Activated CD4-positive, alpha-beta memory T cell treated with anti-CD3 and anti-CD28 coated beads for 36 hours (primary cell): ENCODE measurements at places on chromosomes 2 and 18.
A peak's percentile ranks its signal among the peaks of the same experiment; 100 is the strongest.

GRCh38 chr2:126707941-126708340 is 52.0 kb downstream of the GYPC start:
- H3K4me3 ChIP-seq, result no peak overlapping the region
- H3K27me3 ChIP-seq, result no peaks in the 10 kb centered on the region
- DNase-seq, result no peak
- no peaks in the 10 kb centered on the region for H3K4me1 ChIP-seq

GRCh38 chr18:3367491-3368091 is 82.4 kb upstream of the TGIF1 start:
- no peaks in the 10 kb centered on the region for H3K36me3 ChIP-seq
- peaks cover 6% of the 10 kb centered on the region for H3K27me3 ChIP-seq
- no peak for DNase-seq
- no peaks in the 10 kb centered on the region for H3K4me1 ChIP-seq

DNA sequence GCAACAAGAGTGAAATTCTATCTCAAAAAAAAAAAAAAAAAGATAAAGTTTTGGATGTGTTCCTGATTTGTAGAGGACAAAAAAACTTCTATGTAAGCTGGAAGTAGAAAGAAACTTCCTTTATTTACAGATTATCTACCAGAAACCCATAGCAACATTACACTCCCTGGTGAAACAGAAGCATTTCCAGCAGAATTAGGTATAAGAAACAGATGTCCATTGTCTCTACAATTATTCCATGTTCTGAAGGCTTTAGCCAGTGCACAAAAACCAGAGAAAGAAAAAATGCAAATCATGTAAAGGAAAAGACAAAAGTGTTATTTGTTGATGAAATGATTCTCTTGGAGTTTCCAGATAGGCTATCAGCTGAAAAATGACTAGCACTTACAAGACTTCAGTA is 4.9 kb downstream of the TUBB6 start:
- H3K27ac ChIP-seq, result no peak overlapping the region
- peaks cover 6% of the 10 kb centered on the region for H3K36me3 ChIP-seq
- DNase-seq, result no peak
- H3K27me3 ChIP-seq, result peaks cover 15% of the 10 kb centered on the region
- no peak overlapping the region for H3K4me3 ChIP-seq
- H3K4me1 ChIP-seq, result no peaks in the 10 kb centered on the region

- no peaks in the 10 kb centered on the region for H3K4me1 ChIP-seq
- H3K27me3 ChIP-seq, result no peaks in the 10 kb centered on the region
- H3K4me3 ChIP-seq, result no peak overlapping the region
- DNase-seq, result no peak
- H3K36me3 ChIP-seq, result no peaks in the 10 kb centered on the region
Measured at GRCh38 chr2:216922175-216922780, 62.4 kb upstream of the TNP1 start.

DNA sequence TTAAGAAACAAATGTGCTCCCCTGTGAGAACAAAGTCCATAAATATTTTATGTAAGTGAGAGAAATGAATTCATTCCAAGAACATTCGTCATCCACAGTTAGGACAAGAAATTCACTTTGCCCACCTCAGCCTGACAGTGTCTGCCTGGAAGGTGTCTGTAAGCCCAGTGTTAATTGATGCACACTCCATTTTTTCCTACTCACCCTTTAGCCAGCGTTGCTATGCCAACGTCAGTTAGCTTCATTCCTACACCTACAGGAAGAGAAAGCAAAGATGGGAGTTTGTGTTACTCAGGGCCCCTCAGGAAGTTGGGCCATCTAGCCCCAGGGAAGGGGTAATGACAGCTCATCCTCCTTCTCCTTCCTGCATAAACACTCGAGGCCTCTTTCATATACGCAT is 131.0 kb downstream of the ALPK2 start:
- peaks cover 11% of the 10 kb centered on the region for H3K4me1 ChIP-seq
- H3K27ac ChIP-seq, result no peak overlapping the region

GRCh38 chr2:220215785-220216184 is 588.4 kb downstream of the SLC4A3 start:
- H3K4me3 ChIP-seq, result no peak overlapping the region
- no peaks in the 10 kb centered on the region for H3K4me1 ChIP-seq
- H3K27ac ChIP-seq, result no peak overlapping the region
- H3K27me3 ChIP-seq, result no peaks in the 10 kb centered on the region
- no peaks in the 10 kb centered on the region for H3K36me3 ChIP-seq

DNA sequence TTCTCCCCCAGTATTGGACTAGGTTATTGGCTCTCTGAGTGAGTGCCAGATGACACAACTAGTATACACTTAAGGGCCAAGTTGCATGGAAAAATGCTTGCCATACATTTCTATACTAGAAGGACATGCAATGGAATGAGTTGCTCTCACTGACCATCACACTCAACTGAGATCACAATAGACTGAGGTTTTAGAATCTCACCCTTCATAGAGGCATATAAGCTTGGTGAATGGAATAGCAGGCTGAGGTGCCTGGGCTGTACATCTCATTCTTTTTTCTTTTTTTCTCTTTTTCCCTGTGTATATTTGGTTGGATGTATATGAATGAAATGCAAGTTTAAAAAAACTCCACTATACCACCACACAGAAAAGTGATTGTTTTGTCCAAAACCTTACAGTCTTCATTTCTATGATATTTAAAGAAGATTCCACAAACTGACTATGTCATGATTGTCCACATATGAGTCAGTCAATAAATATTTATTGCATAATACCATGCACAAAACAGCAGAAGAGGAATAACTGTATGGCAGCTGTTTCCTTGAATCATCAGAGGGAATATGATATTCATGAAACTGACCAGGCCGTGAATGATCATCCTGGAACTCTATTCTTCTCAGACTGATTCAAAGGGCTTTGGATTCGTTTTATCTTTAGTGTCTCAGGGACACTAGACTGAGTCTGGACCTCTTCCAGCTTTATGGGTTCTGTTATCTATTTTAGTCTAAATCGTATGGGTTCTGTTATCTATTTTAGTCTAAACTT is 122.6 kb upstream of the STK17B start:
- no peaks in the 10 kb centered on the region for H3K36me3 ChIP-seq
- no peak for DNase-seq

- H3K27ac ChIP-seq, result no peak overlapping the region
- H3K4me3 ChIP-seq, result no peak overlapping the region
- H3K36me3 ChIP-seq, result peaks cover 20% of the 10 kb centered on the region
- DNase-seq, result no peak
- H3K27me3 ChIP-seq, result peaks cover 58% of the 10 kb centered on the region
Measured at GRCh38 chr18:57428221-57429150, 6.7 kb upstream of the ONECUT2 start.

GRCh38 chr18:9137168-9138066 is 836 bp downstream of the ANKRD12 start:
- peak overlapping the region; percentile 84 for H3K4me3 ChIP-seq
- H3K27ac ChIP-seq, result peak overlapping the region; percentile 98
- DNase-seq, result peak; percentile 77
- H3K4me1 ChIP-seq, result peaks cover 58% of the 10 kb centered on the region

- no peaks in the 10 kb centered on the region for H3K36me3 ChIP-seq
- H3K4me3 ChIP-seq, result no peak overlapping the region
- no peaks in the 10 kb centered on the region for H3K27me3 ChIP-seq
- no peaks in the 10 kb centered on the region for H3K4me1 ChIP-seq
Measured at GRCh38 chr2:78654941-78655340, 370.6 kb upstream of the REG3G start.

GRCh38 chr2:171855401-171855800 is 38.6 kb downstream of the SLC25A12 start:
- no peak for DNase-seq
- H3K27ac ChIP-seq, result no peak overlapping the region
- no peak overlapping the region for H3K4me3 ChIP-seq
- no peaks in the 10 kb centered on the region for H3K27me3 ChIP-seq

DNA sequence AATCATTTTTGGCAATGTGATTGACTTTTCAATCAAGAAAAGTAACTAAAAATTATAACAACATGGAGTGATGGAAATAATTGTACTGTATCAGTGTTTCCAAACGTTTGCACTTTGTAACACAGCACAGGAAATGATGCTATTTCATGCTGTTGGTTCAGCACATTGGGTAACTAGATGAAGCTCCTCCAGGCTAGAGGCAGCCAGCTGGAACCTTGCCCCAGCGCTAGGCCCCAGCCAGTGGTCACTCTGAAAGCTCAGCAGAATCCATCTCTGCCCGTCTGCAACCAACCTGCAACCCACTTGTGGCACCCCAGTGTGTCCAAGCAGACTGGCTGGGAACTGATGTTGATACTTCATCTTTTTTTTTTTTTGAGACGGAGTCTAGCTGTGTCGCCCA is 15.3 kb downstream of the UNC50 start:
- H3K27ac ChIP-seq, result peak overlapping the region; percentile 55
- H3K27me3 ChIP-seq, result no peaks in the 10 kb centered on the region
- DNase-seq, result no peak
- H3K4me3 ChIP-seq, result no peak overlapping the region

DNA sequence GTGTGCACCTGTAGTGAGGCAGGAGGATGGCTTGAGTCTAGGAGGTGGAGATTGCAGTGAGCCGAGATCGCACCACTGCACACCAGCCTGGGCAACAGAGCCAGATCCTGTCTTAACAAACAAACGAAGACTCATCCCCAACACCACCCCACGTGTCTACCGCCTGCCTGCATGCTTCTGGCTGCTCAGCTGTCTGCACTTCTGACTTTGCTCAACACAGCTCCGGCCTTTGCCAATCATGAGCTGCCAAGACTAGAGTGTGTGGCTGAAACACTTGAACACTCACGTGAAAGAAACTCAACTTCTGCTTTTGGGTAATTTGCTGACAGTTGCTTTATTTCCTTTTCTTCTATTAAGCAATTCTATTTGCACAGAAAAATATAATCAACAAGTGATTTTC is 32.1 kb upstream of the SP3 start:
- no peak overlapping the region for H3K27ac ChIP-seq
- no peak overlapping the region for H3K4me3 ChIP-seq
- no peak for DNase-seq
- peaks cover 3% of the 10 kb centered on the region for H3K4me1 ChIP-seq

DNA sequence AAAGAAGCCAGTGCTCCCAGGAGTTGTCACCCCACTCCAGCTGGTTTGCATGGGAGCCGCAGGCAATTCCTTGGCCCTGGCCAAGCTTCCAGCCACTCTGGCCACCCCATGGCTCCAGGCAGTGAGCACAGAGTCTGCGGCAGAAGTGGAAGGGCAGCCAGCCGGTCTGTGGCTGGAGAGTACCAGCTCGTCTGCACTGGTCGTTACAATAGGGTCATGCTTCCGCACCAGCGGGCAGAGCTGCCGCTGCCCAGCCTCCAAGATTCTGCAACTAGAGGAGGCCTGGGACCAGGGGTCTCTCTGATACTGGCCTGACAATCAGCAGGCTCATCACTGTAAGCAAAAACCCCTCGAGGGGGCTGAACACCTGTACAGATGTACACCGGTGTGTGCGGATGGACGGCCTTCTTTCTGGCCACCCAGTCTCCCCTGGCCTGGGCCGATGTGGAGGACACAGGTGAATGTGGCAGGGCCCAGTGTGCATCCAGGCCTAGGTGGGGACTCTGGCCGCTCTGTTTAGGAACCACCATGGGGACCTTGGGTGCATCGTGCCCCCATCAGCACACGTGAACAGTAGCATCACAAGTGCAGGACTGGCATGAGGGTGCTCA is 51.9 kb upstream of the ODC1 start:
- H3K4me1 ChIP-seq, result peaks cover 17% of the 10 kb centered on the region
- no peak overlapping the region for H3K27ac ChIP-seq
- H3K27me3 ChIP-seq, result peaks cover 10% of the 10 kb centered on the region
- no peaks in the 10 kb centered on the region for H3K36me3 ChIP-seq
- H3K4me3 ChIP-seq, result no peak overlapping the region

GRCh38 chr2:229661478-229661877 is 52.9 kb downstream of the DNER start:
- H3K4me1 ChIP-seq, result no peaks in the 10 kb centered on the region
- H3K36me3 ChIP-seq, result no peaks in the 10 kb centered on the region
- no peak for DNase-seq
- H3K27me3 ChIP-seq, result peaks cover 3% of the 10 kb centered on the region
- H3K4me3 ChIP-seq, result no peak overlapping the region

DNA sequence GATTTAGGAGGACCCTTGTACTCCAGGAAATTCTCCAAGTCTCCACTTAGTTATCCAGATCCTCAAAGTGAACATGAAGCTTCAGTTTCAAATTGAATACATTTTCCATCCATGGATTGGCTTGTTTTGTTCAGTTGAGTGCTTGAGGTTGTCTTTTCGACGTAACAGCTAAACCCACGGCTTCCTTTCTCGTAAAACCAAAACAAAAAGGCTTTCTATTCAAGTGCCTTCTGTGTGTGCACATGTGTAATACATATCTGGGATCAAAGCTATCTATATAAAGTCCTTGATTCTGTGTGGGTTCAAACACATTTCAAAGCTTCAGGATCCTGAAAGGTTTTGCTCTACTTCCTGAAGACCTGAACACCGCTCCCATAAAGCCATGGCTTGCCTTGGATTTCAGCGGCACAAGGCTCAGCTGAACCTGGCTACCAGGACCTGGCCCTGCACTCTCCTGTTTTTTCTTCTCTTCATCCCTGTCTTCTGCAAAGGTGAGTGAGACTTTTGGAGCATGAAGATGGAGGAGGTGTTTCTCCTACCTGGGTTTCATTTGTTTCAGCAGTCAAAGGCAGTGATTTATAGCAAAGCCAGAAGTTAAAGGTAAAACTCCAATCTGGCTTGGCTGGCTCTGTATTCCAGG is at the start of gene CTLA4:
TSS of gene CTLA4 (plus strand) at position 211 of the 640 bp plus-strand sequence. CDS start at position 383, 172 bp downstream.
- peak; percentile 46 for DNase-seq

DNA sequence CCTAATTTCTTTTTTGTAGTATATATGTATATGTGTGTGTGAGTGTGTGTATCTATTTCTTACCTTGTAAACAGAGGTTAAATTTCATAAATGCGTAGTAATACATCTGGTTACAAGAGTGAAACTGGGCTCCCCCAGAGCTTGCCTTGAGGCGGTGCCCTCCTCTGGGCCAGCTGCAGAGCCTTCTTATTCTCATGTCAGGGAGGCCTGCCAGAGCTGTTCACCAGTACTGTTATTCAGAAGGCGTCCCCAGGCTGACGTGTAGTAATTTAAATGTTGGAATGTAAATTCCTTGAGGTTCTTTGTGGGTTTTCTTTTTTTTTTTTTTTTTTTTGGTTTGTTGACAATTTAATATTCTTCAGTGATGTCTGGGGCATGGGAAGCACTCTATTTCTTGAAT is 11.2 kb downstream of the COPS8 start:
- H3K27me3 ChIP-seq, result no peaks in the 10 kb centered on the region
- no peak overlapping the region for H3K4me3 ChIP-seq
- peaks cover 59% of the 10 kb centered on the region for H3K36me3 ChIP-seq
- H3K27ac ChIP-seq, result no peak overlapping the region
- no peak for DNase-seq

GRCh38 chr18:54260396-54261072 is 8.8 kb upstream of the POLI start:
- H3K36me3 ChIP-seq, result no peaks in the 10 kb centered on the region
- peak overlapping the region; percentile 4 for H3K4me3 ChIP-seq
- H3K4me1 ChIP-seq, result peaks cover 49% of the 10 kb centered on the region

- H3K4me1 ChIP-seq, result peaks cover 33% of the 10 kb centered on the region
- H3K27ac ChIP-seq, result peak overlapping the region; percentile 66
- H3K4me3 ChIP-seq, result no peak overlapping the region
- H3K27me3 ChIP-seq, result peaks cover 10% of the 10 kb centered on the region
- H3K36me3 ChIP-seq, result no peaks in the 10 kb centered on the region
- peak; percentile 50 for DNase-seq
Measured at GRCh38 chr2:7774481-7774880, 857.3 kb downstream of the RNF144A start.

GRCh38 chr2:16260041-16260830 is 319.9 kb downstream of the MYCN start:
- no peaks in the 10 kb centered on the region for H3K27me3 ChIP-seq
- no peaks in the 10 kb centered on the region for H3K4me1 ChIP-seq
- H3K27ac ChIP-seq, result no peak overlapping the region
- H3K36me3 ChIP-seq, result no peaks in the 10 kb centered on the region
- DNase-seq, result no peak

- H3K4me1 ChIP-seq, result no peaks in the 10 kb centered on the region
- no peak overlapping the region for H3K27ac ChIP-seq
- no peaks in the 10 kb centered on the region for H3K36me3 ChIP-seq
- H3K4me3 ChIP-seq, result no peak overlapping the region
- H3K27me3 ChIP-seq, result no peaks in the 10 kb centered on the region
- no peak for DNase-seq
Measured at GRCh38 chr2:13806539-13806938, 826.0 kb upstream of the LRATD1 start.
